NCI-H460 (cell line): ENCODE measurements at places on chromosomes 6 and 20.

- DNase-seq: no peak
Observed at GRCh38 chr20:37869334-37869861, 33.5 kb upstream of the VSTM2L start.

DNA sequence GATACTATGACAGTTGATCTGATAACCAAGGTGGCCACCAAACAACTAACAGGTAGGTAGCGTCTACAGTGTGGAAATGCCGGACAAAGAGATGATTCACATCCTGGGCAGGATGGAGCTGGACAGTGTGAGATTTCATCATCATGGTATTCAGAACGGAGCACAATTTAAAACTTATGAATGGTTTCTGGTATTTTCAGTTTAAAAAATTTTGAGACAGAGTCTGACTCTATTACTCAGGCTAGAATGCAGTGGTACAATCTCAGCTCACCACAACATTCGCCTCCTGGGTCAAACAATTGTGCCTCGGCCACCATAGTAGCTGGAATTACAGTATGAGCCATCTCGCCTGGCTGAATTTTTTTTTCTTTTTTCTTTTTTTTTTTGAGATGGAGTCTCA, 43.8 kb downstream of the CEP57L1 start:
- DNase-seq: no peak

GRCh38 chr6:158206740-158207421, 38.7 kb downstream of the GTF2H5 start:
- DNase-seq: no peak

- no peak for DNase-seq
Observed at GRCh38 chr6:56649782-56650181, 7.1 kb upstream of the DST start.

DNA sequence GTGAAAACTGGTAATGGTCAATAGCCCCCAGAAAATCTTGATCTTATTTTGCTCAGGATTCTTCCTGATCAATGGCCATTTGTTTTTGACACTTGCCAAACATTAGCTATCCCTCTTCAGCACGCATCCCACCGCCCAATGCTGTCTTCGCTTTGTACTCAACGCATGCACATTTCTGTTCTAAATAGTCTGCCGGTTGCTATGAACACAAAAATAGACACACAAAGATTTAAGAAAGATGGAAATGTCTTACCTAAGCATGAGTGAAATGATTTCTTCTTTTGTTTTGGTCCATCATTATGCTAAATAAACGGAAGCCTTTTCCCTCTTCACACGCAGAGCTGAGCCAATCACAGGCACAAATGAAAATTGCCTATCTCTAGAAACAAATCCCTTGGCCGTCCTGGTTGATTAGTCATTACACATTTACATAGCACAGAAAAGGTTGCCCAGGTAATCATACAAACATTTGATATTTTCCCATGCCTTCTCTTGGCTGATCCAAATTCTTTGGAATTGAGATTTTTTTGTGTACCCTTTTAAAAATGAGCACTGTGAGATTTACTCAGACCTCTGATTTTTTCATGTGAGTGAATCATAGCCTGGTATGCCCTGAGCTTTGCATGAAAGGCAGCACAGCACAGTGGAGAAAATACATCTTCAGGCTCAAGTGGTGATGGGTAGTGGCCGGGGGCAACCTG, 70.5 kb upstream of the FAM184A start:
- DNase-seq: no peak

GRCh38 chr20:53897884-53898555, 172.4 kb downstream of the BCAS1 start:
- DNase-seq: no peak

GRCh38 chr20:46816097-46816496, 78.5 kb upstream of the EYA2 start:
- DNase-seq: no peak

- no peak for DNase-seq
Observed at GRCh38 chr6:57013521-57013926, 33.0 kb upstream of the KIAA1586 start.

- DNase-seq: no peak
Observed at GRCh38 chr20:44196271-44196670, 9.3 kb upstream of the JPH2 start.

DNA sequence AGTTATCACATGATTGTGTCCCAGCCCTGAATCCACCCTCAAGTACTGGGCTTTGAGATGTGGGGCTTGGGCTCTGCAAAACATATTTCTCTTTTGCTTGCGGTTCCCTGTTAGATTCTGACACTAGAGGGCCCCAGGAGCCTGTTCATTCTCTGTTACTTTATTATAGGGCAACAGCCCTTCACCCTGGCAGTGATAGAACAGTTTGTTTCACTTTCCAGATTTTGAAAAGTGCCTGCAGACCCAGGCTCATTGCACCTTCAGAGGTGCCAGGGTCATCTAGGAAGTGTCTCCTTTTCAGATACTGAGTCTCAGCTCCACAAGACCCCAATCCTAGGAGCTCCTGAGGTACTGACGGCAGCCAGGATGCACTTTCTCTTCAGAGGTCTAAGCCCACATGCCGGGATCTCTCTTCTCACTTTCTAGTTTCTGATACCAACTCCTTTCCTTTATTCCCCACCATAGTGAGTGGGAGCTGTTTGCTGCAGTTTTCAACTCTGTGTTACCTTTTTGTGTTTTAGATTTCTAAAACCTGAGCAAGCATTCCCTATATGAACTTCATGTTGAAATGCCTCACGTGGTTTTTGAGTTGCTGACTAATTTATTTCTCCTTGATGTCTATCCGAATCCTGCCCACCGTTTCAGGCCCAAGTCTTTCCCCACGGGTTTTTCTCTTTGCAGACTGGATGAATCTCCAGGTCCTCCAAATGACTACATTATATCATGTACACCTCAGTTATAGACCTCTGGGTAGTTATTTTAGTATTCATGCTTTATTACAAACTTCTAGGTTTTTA, 10.9 kb downstream of the ABT1 start:
- DNase-seq: peak; percentile 56

DNA sequence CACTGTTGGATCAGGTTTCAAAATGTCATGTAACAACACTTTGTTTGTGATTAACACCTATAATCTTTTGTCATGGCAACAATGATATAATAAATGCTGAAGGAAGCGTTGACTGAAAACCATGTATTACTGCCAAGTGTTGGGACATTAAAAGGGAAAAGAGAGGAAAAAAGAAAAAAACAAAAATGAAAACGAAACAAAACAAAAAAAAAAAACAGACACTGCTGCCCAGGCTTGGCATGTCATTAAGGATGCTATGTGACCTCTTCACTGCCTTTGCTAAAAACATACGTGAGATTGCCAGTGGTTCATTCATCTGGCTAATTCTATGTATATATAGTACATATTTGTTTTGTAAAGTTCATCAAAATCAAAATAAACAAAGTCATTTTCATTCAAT, 516.7 kb upstream of the RNF217 start:
- DNase-seq: no peak

DNA sequence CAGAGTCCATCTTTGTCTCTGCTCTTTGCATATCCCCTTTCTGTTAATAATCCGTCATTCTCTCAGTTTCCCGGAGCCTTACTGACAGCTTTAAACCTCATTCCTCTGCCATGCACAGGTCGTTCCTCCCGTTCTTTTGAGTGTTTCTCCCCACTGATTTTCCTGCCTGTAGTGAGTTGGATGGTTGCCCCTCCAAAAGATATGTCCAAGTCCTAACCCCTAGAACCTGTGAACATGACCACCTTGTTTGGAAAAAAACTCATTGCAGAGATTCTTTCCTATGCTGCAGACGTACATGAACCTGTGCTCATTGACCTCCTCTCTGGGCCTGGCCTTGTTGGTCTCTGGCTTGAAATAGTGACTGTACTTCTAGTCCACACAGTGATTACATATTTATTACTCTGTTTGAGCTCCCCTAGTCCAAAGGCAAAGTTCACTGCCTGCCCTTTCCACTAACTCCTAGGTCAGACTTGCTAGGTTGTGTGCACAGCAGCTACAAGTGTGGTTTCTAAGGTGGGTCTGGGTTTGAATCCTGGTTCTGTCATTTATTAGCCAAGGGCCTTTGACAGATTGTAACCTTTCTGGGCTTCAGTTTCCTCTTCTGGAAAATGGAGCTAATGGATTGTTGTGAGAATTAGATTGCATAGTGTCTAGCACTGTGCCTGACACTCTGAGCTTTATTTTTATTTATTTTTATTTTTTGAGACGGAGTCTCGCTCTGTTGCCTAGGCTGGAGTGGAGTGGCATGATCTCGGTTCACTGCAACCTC, 29.3 kb downstream of the PPARD start:
- no peak for DNase-seq

DNA sequence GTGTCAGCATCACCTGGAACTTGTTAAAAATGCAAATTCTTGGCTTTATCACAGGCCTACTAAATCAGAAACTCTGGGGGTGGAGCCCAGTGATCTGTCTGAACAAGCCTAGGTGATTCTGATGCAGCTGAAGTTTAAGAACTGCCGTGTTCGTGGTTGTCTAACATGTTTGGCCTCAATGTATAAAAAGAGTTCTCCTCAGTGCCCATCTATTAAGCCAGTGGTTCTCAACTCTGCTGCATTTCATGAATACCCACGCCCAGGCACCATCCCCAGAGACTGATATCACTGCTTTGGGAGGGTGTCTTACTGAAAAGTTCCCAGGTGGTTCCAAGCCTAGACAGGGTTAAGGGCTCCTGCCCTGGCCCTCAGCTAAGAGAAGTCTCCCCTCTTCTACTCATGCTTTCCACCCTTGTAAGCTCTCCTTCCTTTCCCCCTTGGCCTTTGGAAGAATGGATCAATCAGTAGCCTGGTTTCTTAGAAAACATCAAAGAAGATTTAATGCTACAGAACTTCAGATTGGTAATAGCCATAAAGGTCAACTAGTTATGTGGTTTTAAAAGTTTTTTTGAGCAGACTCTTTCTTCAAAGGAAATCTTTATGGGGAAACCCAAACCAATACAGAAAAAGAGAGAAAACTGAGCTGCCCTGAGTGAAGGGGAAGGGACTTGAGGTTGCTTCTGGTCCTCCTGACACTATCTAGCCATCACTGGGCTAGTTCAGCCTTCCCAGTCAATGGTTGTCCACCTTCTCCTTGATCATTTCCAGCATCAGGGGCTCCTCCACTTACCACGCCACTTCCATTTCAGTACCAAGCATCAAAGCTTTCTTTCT, 38.9 kb upstream of the TNFAIP3 start:
- DNase-seq: no peak

GRCh38 chr6:145863988-145864616, 49.5 kb upstream of the FBXO30 start:
- DNase-seq: no peak

- no peak for DNase-seq
Observed at GRCh38 chr20:22675341-22675740, 91.0 kb upstream of the FOXA2 start.

- DNase-seq: no peak
Observed at GRCh38 chr6:43101497-43101896, 25.4 kb downstream of the PTK7 start.

- DNase-seq: no peak
Observed at GRCh38 chr6:170532867-170533488, 20.1 kb downstream of the PSMB1 start.

DNA sequence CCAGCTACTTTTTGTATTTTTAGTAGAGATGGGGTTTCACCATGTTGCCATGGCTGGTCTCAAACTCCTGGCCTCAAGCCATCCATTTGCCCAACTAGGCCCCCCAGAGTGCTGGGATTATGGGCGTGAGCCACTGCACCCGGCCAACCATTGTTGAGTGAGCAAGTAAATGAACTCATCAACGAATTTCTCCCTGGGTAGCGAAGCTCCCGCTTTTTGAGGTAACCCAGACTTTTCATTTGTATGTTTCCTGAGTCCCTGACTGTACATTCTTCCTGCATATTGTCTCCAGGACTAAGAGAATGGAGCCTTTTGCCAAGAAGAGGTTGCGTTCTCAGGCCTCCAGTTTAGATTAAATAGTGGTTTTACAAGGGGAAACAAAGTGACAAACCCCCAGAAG, 36.4 kb downstream of the RIPOR3 start:
- DNase-seq: no peak

GRCh38 chr6:15254070-15254975, 8.5 kb downstream of the JARID2 start:
- DNase-seq: no peak

- no peak for DNase-seq
Observed at GRCh38 chr6:89542081-89542857, 96.3 kb downstream of the LYRM2 start.

DNA sequence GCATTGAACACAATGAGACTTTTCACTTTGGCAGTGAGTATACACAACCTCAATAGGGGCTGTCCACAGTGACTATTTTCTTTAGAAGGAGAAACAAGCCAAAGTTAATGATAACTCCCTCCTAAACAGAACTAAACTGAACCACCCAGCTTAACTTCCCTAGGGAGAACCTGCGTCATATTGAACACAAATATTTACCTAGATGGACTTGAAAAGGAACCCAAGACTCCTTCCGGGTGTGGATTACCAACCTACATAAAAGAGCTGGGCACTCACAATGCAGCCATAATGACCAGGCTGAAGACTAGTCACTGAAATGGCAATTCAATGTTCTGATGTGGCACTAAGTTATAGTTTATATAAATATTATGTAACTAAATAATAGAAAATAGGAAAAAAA, 160.6 kb downstream of the IBTK start:
- peak; percentile 59 for DNase-seq

- no peak for DNase-seq
Observed at GRCh38 chr6:170291271-170292110, 613 bp upstream of the DLL1 start.

- DNase-seq: peak; percentile 30
Observed at GRCh38 chr6:31042806-31043205, 32.5 kb downstream of the MUC22 start.

- DNase-seq: no peak
Observed at GRCh38 chr20:54608039-54608745, 132.8 kb downstream of the DOK5 start.

DNA sequence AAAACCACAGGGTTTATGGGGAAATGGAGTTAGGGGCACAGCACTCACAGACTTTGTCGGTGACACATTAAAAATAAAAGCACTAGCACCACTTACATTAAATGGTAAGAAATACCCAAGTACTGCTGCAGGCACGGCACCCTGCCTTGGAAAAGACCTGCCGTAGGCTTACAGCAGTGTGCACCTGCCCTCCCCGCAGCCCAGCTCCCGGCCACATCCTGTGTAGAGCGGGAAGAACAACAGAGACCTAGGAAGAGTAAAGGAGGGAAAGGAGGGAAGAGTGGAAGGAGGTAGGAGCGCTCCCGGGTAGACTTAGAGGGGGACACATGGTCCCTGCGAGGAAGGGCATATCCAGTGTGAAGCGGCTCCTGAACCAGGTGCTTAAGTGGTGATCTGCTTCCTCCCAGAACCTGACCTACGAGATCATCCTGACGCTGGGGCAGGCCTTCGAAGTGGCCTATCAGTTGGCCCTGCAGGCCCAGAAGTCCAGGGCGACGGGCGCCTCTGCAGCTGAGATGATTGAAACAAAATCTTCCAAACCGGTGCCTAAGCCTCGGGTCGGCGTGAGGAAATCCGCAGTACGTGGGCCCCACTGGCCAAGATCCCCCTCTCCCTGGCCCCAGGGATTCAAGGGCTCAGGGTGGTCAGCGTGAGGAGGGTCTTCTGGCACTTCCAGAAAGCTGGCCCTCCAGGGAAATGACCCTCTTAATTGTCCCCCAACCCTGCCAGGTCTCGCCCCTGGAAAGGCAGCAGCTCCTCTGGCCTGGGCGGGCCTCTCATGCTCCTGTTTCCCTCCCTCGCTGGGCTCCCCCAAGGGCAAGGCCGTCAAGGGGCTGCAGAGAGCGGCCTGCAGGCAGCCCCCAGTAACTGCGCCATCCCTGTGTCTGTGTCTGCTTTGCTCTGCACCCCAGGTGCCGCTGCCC, 55.5 kb downstream of the TCP11 start:
- no peak for DNase-seq
